ENCODE measurements at places on chromosomes 5 and 9.
A peak's percentile ranks its signal among the peaks of the same experiment; 100 is the strongest.

DNA sequence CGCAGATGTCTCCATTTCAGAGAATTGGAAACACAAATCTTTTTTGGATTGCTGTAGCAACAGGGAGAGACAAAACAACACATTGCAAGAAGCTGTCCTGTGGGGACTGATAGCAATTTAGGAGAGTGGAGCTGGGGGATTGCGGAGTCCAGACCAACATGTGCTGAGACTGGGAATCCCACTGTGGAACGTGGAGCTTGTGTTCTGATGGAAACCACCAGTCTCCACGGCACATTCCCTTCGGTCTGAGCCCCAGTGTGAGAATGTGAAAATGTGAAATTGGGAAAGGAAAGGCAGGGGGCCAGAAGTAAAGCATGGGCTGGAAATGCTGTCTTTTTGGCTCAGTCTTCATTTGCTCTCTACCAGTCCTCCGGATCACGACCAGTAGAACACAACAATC lies 348.8 kb upstream of the TNC start:
- DNase-seq = no peak

DNA sequence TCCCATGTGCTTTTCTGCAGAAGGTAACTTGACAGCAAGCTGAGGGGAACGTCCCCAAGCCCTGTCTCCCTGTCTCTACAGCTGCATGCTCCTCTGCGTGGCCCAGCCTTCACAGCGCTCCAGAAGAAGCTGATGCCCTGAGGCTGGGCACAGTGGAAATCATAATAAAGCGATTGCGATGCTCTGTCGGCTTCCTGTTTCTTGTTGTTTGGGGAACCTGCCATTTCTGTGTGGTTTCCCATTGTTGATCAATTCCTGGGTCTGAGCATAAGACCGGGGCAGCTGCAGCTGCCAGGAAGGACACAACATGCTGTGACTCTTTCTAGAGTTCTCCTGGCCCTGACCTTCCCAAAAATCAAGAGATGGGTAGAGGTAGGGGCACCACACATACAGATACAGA lies 7.2 kb upstream of the DNAJB5 start:
- no peak for DNase-seq

DNA sequence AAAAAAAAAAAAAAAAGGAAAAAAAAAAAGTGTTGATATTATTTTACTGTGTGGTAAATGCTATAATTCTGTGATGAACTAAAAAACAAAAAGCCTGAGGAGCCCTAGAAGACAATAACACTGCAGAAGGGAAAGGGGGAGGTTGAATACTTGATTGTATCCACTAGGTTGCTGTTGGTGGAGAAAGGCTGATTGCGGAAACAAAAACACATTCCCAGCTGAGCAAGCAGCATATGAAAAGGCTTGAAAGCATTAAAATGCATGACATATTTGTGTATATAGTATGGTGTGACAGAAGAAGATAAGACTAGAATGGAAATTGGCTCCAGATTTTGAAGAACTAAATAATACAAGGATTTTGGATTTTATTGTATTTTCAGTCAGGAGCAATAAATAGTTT lies 8.9 kb downstream of the RABGAP1 start:
- DNase-seq = no peak

- DNase-seq = no peak
These were observed 59.2 kb downstream of the GADD45G start for GRCh38 chr9:89664010-89664409.

DNA sequence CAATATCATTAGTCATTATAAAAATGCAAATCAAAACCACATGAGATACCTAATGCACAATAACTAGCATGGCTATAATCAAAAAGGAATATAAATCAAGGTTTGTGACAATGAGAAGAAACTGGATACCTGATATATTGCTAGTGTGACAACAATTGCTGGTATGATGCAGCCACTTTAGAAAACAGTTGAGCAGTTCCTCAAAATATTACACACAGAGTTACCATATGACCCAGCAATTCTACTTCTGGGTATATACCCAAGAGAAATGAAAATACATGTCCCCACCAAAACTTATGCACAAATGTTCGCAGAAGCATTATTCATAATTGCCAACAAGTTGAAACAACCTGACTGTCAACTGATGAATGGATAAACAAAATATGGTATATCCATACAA lies 339.7 kb upstream of the POU5F2 start:
- no peak for DNase-seq

GRCh38 chr9:109901201-109901600 lies 121.2 kb downstream of the PALM2AKAP2 start:
- DNase-seq = no peak

DNA sequence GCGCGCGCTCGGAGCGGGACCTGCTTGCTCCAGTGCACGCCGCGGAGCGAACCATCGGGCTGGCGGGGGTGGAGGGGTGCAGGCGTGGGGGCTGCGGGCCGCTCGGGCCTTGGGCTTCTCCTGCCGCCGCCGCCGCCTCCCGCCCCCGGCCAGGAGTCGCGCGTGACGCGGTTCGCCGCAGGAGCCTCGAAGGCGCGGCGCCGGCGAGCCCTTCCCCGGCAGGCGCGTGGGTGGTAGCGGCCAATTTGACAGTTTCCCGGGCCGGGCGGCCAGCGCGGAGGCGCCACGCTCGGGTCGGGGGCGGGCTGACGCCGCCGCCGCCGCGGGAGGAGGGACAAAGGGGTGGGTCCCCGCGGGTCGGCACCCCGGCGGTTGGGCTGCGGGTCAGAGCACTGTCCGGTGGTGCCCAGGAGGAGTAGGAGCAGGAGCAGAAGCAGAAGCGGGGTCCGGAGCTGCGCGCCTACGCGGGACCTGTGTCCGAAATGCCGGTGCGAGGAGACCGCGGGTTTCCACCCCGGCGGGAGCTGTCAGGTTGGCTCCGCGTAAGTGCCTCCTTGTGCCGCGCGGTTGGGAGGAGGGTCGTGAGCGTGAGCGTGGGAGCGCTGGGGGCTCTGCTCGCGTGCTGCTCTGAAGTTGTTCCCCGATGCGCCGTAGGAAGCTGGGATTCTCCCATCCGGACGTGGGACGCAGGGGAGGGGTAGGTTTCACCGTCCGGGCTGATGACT lies at the start of gene TJP2:
TSS of gene TJP2 (plus strand) at position 387 of the 725 bp plus-strand sequence. CDS start at position 483, 96 bp downstream.
- no peak for DNase-seq

GRCh38 chr9:20619487-20620200 lies 2.7 kb downstream of the MLLT3 start:
- no peak for DNase-seq

- no peak for DNase-seq
These were observed 450.2 kb downstream of the NR2F1-AS1 start for GRCh38 chr5:93130624-93131490.

- peak; percentile 67 for DNase-seq
These were observed 140.2 kb downstream of the SH3GL2 start for GRCh38 chr9:17719053-17719452.

DNA sequence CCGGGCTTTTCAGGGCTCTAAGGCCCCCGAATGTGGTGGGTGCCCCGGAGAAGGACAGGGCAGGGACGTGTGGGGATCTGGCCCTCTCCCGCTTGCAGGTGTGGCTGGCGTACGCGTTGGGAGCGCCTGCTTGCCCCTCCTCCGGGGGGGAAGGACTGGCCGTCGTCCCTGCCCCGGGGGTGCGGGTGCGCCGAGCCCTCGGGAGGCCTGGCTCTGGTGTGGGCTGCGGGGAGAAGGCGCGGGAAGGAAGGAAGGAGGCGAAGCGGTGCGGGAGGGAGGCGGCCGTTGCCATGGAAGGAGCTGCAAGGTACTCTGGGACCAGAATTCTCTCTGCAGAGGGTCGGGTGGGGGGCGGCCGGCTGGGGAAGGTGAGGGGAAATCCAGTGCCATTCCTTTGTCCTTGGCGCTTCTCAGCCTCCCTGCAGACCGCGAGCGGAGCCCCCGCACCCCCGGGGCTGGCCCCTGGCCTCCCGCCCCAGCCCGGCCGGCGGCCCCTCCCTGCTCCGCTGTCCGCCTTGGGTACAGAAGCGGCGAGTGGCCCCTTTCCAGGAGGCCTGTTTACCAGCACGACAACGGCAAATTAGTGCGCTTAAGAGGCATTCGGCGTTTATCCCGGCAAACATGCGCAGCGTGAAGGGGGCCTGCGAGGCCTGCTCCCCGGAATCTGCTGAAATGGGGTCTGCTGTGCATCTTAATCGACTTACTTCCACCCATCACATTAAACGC lies 67.1 kb upstream of the UNC5A start:
- DNase-seq = no peak

DNA sequence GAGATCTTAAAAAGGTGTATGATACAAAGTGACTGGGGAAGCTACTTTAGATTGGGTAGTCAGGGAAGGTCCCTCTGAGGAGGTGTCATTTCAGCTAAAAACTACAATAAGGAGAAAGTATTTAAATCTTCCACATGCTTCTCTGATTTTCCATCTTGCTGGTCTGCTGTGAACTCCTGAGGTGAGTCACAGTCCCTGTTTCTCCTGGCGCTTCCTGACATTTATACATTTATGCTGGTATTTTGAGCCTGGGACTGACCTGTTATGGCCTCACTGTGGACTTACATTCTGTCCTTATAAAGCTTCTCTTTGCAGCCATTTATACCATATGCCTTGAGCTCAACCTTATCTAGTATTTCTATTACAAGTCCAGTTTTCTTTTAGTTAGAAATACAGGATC lies 95.1 kb downstream of the MED27 start:
- DNase-seq = no peak

GRCh38 chr5:131204964-131205363 lies 34.2 kb downstream of the LYRM7 start:
- DNase-seq = no peak

DNA sequence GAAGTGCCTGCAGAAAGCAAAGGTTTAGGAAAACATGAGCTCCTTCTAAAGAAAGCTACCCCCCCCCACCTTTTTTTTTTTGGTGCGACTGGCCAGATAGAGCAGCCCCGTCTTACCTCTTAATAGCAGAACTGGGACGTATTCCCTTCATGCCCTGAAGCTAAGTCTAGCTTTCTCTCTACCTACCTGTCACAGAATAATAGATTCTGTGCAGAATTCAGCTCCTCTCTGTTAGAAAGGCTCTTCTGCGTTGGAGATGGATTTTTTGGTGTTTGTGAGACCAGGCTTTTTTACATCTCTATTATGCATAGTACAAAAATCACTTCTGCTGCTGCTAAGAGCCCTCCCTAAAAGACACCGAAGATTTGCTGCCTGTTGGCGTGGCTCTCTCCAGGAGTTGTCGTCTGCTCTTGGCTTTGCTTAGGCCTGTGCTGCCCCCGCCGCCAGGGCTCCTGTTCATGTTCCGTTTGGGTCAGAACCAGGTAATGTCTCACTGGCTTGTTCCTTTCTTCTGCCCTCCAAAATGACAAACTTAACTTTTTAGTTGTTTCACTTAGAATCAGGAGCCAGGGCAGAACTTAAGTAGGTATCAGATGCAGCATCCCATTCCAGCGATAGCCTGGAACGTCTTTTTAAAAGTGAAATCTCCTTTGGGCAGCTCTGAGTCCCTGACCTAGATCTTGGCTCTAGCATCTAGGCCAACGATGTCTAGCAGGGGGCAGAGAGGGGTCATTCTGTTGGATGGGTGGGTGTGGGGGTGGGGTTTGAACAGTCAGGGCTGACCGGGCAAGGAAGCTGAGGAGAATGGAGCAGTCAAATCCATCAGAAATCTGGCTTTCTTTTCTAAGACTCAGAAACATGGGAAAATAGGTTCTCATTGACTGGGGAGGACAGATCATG lies 2.5 kb downstream of the TRIO start:
- DNase-seq = no peak

GRCh38 chr5:100654895-100655294 lies 119.7 kb downstream of the FAM174A start:
- DNase-seq = no peak

GRCh38 chr9:17776735-17777134 lies 197.9 kb downstream of the SH3GL2 start:
- peak; percentile 37 for DNase-seq

- no peak for DNase-seq
These were observed 13.6 kb downstream of the ARHGAP26 start for GRCh38 chr5:142783601-142784341.

DNA sequence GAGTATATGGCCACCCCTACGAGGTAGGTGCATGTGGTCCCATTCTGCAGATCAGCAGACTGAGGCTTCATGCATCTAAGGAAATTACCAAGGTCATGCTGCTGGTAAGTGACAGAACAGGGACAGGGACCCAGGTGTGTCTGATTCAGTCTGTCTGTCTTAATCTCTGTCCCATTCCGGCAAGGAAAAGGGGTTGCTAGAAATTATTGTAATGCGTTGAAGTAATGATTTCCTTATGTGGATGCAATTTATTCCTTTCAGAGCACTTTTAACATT lies 76.8 kb downstream of the AMBP start:
- DNase-seq = no peak

DNA sequence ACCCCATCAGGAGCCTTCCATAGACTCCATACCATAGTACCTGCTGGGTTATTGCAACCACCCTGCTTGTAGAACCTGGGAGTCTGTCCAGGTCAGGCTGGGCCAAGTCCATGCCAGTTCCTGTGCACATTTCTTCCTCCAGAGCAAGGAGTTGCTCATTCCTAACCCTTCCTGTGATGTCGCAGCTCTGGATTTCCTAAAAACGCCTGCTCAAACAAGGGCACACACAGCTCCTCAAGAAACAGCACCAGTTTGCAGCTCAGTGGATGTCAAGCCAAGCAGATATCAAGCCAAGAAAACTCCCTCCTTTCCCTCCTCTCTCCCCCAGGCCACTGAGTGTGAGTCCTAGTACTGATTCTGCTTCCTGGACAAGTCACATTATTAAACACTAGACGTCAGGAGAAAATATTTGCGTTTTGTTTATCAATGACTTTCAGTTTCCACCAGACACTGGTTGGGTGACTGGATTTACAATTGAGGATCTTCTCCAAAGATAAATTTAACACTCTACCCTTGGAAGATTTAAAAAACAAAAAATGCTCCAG lies 59.6 kb downstream of the SLC1A1 start:
- DNase-seq = no peak

- no peak for DNase-seq
These were observed 72.5 kb downstream of the LHX2 start for GRCh38 chr9:124084087-124084486.

GRCh38 chr5:53479590-53480415 lies 626 bp upstream of the FST start:
- no peak for DNase-seq

All from DMS79 (cell line).